ENCODE measurements at places on chromosomes 3 and 15. TPM values are rescaled to one million over a fixed set of nuclear protein-coding genes. Genes with fewer than 3 reads are reported as not detected.

- H3K36me3 ChIP-seq = no peaks in the 10 kb centered on the region
- H3K27me3 ChIP-seq = no peaks in the 10 kb centered on the region
- H3K4me1 ChIP-seq = no peaks in the 10 kb centered on the region
- no peak overlapping the region for H3K4me3 ChIP-seq
- no peak overlapping the region for H3K27ac ChIP-seq
- DNase-seq = no peak
Observed at GRCh38 chr15:47124430-47125102, 592.7 kb upstream of the SEMA6D start.

CCR1 gene
- not detected for total RNA-seq

GALNT15 gene
- total RNA-seq = not detected

CD80 gene
- not detected for total RNA-seq

GRCh38 chr3:108565506-108565905 is 23.7 kb downstream of the CIP2A start:
- H3K36me3 ChIP-seq = peaks cover 44% of the 10 kb centered on the region
- H3K27ac ChIP-seq = no peak overlapping the region
- H3K4me3 ChIP-seq = no peak overlapping the region
- no peak for DNase-seq
- no peaks in the 10 kb centered on the region for H3K27me3 ChIP-seq

DNA sequence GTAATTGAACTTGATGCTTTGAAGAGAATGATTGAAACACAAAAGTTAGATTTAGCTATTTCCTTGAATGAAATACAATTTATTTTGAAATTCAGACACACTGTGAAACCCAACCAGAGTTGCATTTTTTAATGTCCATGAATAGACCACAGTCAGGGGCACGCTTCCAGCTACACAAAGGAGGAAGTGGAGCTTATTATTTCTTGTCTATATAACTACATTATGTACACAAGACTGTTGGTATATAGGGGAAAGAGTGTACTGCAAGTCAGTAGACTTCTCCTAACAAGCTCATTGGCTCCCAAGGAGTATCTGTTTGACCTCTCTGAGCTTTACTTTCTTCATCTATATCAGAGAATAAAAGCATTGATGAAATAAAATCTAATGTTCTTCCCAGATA is 326.2 kb downstream of the RYR3 start:
- H3K27me3 ChIP-seq = peaks cover 97% of the 10 kb centered on the region
- no peak for DNase-seq
- H3K4me3 ChIP-seq = no peak overlapping the region
- H3K4me1 ChIP-seq = no peaks in the 10 kb centered on the region

DNA sequence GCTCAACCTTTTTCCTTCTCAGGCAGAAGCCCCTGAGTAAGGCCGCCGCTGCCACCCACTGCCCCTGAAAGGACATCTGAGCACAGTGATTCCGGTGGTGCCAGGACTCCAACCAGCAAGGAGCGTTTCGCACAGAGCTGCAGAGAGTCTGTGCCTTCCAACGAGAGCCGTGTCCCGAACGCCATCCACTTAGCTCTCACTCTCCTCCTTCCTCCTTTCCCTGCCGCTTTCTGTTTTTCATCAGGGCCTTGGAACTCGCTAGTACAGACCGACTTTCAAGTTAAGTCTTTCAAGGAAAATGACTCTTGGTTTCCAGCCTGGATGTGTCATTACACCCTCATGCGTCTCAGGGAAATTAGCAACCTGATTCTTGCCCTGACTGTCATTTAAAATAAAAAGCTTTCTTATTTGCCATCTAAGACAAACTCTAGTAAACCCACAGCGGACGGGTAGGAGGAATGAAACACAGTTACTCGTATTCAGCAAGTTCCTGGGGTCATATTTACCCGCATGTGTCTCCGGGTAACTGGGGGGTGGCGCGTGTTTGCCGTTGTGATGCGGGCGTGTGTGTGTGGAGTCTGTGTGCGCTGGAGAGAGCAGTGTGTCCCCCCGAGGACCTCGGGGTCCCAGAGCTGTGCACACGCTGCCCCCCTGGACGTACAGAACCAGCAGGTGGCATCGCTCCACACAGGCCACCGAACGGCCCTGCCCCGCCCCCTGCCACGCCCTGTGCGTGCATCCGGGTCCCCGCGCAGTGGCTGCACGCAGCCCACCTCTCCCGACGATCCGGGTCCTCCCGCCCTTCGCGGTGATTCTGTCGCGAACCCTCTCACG is 30.4 kb upstream of the ALDH1A3 start:
- peaks cover 32% of the 10 kb centered on the region for H3K36me3 ChIP-seq
- H3K27ac ChIP-seq = peak overlapping the region; percentile 98

KCTD6 gene
- total RNA-seq = 13.1 TPM

DNA sequence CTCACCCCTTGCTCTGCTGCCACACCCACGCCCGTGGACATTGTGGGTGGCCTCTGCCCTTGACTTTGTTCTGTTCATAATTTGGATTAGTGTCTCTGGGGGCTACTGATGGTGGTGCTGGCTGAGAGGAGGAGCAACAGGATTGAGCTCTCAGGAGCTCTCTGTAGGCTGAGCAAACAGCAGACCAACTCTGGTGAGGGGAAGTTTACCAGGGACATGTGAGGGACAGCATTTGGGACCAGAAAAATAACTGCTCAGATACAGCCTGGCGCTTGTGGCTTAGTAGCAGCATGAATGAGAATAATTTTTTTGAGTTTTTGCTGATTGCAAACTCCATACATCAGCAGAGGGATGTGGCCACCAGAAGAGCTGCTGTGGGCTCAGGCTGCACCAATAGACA is 14.8 kb downstream of the PPCDC start:
- H3K36me3 ChIP-seq = peaks cover 7% of the 10 kb centered on the region
- H3K27ac ChIP-seq = no peak overlapping the region
- no peak for DNase-seq
- no peak overlapping the region for H3K4me3 ChIP-seq
- H3K27me3 ChIP-seq = no peaks in the 10 kb centered on the region

PLOD2 gene
- 76.1 TPM for total RNA-seq

GRCh38 chr3:100708644-100708988 is 678 bp upstream of the TFG start:
- peaks cover 10% of the 10 kb centered on the region for H3K36me3 ChIP-seq
- H3K27me3 ChIP-seq = no peaks in the 10 kb centered on the region
- DNase-seq = peak; percentile 87
- peak overlapping the region; percentile 69 for H3K4me3 ChIP-seq
- H3K4me1 ChIP-seq = peaks cover 21% of the 10 kb centered on the region
- peak overlapping the region; percentile 93 for H3K27ac ChIP-seq

GOLGA6B gene
- total RNA-seq = 0.11 TPM

GOLGA6L22 gene
- total RNA-seq = not detected

EMC7 gene
- 66.0 TPM for total RNA-seq

DNA sequence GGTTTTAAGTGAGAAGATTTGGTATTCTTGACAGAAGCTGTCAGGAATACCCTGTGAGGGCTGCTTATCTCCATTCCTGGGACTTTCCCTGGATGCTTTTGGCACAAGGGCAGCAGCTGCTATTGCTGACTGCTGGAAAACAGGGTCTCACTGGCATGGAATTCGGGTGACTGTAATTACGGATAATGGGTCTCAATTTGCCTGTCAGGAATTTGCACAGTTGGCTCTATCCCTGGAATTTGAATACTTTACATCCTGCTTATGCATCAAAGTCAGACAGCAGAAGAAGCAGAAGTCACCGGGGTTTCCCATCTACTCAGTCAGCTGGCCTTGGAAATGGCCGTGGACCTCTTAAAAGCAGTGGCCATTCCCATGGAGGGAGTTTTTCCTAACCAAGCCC is 25.9 kb upstream of the AKAP13 start:
- H3K36me3 ChIP-seq = no peaks in the 10 kb centered on the region
- DNase-seq = no peak
- H3K27me3 ChIP-seq = no peaks in the 10 kb centered on the region
- no peak overlapping the region for H3K27ac ChIP-seq
- H3K4me1 ChIP-seq = peaks cover 23% of the 10 kb centered on the region
- H3K4me3 ChIP-seq = no peak overlapping the region

Measured in PC-3 (cell line).